ENCODE measurements at places on chromosomes 1 and 21.

GRCh38 chr1:214332946-214333798, 52.2 kb downstream of the SMYD2 start:
- no peak for DNase-seq

GRCh38 chr21:46425571-46425970, 33.1 kb upstream of the DIP2A start:
- no peak for DNase-seq

- no peak for DNase-seq
Observed at GRCh38 chr21:32958288-32959002, 67.3 kb upstream of the OLIG2 start.

GRCh38 chr21:43783098-43783700, 6.2 kb upstream of the RRP1 start:
- no peak for DNase-seq

DNA sequence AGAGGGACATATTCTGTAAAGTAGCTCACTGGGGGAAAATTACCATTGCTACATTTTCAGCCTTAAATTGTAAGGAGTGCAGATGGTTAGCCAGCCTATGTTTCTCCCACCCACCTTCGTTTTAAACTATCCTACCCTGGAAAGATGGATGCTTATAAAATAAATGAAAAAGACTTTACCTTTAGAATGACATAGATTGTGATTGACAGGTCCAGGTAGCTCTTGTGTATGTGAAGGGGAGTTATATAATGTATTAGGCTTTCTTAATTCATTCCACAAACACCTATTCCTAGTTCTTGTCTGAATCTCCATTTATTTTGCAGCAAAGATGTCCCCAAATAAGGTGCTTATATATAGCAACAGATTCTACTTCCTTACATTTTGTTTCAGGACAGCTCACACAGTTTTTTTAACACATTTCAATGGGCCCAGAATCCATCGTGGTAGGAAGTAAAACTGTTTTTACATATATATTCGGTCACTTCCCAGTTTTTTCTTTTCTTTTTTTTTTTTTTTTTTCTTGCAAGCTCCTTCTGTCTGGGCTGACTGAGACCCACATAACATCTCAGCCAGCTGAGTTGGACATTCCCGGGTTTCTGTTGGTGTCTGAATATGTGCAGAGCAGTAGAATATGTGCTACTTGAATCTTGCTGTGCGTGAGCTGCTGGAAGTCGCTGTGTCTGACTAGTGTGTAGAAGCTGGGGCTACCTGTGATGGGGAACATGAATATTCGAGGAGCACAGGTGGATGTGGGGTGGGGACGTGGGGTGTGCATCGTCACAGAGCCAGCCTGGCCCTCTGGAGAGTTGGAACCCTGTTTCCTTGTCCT, 27.8 kb downstream of the UCK2 start:
- DNase-seq = no peak

GRCh38 chr21:31425138-31425537, 81.1 kb upstream of the TIAM1 start:
- DNase-seq = no peak

DNA sequence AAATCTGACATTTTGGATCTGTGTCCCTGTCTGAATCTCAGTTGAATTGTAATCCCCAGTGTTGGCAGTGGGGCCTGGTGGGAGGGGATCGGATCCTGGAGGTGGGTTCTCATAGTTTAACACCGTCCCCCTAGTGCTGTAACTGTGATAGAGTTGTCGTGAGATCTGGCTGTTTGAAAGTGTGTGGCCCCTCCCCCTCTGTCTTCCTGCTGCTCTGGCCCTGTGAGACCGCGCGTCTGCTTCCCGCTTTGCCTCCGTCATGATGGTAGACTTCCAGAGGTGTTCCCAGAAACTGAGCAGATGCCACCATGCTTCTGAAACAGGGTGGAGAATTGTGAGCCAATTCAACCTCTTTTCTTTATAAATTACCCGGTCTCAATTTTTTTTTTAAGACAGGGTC, 25.0 kb downstream of the AGPAT3 start:
- no peak for DNase-seq

DNA sequence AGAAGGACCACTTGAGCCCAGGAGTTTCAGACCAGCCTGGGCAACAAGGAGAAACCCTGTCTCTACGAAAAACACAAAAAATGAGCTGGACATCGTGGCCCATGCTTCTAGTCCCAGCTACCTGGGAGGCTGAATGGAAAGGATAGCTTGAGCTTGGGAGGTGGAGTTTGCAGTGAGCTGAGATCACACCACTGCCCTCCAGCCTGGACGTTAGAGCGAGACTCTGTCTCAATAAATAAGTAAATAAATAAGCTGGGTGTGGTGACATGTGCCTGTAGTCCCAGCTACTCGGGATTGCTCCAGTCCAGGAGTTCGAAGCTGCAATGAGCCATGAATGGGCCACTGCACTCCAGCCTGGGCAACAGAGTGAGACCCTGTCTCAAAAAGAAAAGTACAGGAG, 3.6 kb downstream of the AKR1A1 start:
- no peak for DNase-seq

GRCh38 chr21:30216041-30216723, at the start of gene CLDN8:
Gene CLDN8 (minus strand): TSS chr21:30216097. CDS start chr21:30215925, 172 bp downstream.
- DNase-seq = no peak

DNA sequence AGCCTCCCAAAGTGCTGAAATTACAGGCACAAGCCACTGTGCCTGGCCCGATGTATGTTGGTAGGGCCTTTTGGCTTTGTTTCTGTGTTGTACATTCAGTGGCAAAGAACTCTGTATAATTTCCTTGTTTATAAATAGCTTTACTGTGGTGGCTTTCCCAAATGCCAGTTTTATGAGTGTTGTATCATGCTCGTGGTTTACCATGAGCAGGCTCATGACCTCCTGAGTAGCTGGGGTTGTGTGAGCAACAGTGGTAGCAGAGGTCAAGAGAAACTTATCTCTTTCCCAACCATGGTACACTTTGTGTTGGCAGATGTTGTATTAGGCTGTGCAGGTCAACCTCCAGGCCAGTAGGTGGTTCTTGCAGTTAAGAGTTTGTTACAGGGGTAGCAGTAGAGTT, 420.4 kb upstream of the BEND5 start:
- no peak for DNase-seq

DNA sequence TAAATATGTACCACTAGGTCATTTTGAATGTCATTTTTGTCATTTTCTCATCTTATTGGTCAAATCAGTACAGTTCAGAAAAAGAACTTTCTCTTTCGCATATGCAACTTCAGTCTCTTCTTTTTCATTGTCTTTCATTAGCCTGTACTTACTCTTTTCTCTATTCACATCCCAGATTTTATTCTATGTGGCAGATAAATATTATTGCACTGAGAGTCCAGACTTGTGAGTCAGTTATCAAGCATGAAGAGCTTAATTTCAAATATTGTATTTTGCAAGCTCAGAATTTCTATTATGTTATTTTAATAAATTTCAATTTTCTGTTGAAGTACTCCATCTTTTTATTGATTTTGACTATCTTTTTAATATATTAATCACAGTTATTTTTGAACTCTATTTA, 105.2 kb upstream of the PALMD start:
- DNase-seq = no peak

GRCh38 chr1:110770832-110771231, 96.1 kb upstream of the KCNA3 start:
- no peak for DNase-seq

DNA sequence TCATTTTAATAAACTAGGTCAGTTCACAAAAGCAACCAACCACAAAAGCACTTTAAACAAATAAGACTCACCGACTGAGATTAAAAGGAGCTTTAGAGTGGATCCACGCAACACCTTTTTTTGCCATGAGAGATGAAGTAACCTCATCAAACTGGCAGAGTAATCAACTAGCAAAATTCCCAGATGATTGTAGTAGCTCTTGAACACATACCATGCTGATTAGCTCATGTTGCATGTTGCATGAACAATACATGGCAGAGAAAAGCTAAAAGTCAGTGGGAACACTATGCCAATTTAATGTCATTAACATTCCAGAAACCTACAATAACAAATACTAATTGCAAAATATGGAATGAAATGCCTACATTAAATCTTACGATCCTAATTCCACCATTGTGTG, 4.1 kb downstream of the WARS2 start:
- no peak for DNase-seq

- DNase-seq = no peak
Observed at GRCh38 chr1:118954301-118954905, 33.7 kb downstream of the TBX15 start.

All from BJ (cell line).